ENCODE measurements at places on chromosomes 1 and 21.

- DNase-seq, result no peak
Measured at GRCh38 chr1:39788426-39788757, 273 bp downstream of the BMP8B start.

GRCh38 chr1:5776035-5776550 is 216.1 kb downstream of the NPHP4 start:
- DNase-seq, result no peak

- DNase-seq, result peak; percentile 58
Measured at GRCh38 chr1:32925403-32926162, 24.4 kb upstream of the TMEM54 start.

GRCh38 chr1:43651188-43651587 is 1.2 kb downstream of the KDM4A start:
- no peak for DNase-seq

DNA sequence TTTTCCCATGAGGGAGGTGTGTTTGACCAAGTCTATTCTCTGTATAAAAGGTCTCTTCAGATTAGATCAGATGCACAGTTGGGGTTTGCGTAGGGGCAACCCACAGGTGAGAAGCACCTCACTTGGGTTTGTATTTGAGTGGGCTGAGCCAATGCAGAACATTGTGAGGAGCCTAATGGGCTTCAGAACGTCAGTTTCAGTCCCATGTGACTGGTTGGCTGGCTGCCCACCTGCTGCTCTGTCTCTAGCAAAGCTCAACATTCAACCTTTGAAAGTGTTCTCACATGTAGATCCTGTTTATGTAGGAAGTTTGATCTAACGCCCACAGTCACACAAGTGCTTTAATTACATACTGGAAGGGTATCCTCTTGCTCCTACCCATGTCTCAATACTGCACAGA is 105.5 kb downstream of the FASLG start:
- no peak for DNase-seq

DNA sequence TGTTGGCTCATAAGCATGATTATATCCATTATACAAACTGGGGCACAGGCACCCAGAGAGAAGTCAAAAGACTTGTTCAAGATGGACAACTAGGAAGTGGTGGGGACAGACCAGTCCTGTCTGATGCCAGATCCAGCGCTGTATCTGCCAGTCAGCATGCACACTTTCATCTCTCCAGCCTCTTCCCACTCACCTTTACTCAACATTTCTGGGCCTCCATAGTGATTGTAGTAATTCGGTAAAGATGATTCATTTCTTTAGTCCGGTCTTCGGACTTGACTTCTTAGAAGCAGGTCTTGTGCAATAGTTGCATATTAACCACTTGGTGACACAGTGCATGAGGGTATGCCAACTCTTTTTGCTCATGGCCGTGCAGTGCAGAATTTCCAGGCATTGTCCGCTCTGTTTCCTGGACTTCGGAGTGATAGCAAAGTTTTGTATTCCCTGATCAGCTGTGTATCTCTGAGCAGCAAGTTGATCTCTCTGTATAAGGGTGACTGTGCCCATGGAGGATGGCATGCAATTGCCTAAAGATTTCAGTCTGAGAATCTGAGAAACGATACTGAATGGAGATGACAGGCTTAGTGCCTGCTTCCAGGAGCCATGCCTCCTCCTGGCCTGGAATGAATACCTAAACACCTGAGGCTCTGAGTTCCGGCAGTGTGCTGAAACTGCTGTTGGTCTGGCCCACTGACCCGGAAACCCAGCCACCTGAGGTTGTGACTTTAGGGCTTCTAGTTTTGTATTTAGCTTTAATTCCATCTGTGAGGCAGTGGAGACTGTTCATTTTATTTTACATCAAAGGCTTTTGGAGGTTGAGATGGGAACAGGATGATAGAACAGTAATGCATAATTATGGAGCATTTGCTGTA is 39.0 kb downstream of the GALNT2 start:
- no peak for DNase-seq

DNA sequence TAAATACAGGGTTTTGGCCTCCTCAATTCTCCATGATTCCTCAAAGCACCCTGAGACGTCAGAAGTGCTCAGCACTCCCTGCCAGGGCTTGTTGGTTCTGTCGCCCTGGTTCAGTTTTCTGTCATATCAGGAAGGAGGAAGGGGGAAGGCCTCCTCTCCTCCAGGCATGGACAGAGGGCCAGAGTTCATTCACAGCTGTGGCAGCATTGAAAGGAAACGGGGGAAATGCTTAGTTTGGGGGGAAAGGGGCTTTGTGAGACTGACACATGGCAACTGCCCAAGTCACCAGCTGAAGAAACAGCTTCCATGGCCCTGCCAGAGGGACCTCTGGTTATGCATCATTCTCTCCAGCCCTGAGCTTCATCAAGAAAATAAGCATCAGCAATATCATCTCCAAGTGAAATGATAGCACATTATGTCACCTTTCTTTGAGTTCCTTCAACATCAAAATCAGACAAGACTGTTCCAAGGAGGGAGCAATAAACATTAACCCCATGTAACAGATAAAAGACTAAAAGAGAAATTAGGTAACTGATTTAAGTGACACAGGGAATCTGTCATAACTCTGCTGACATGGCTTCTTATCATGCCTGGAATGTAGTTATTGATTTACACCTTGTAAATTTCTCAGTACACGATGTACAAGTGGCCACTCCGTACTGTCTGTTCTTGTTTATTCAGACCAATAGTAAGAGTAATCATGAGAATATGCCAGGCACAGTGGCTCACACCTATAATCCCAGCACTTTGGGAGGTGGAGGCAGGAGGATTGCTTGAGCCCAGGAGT is 103.2 kb upstream of the SLC25A33 start:
- no peak for DNase-seq

DNA sequence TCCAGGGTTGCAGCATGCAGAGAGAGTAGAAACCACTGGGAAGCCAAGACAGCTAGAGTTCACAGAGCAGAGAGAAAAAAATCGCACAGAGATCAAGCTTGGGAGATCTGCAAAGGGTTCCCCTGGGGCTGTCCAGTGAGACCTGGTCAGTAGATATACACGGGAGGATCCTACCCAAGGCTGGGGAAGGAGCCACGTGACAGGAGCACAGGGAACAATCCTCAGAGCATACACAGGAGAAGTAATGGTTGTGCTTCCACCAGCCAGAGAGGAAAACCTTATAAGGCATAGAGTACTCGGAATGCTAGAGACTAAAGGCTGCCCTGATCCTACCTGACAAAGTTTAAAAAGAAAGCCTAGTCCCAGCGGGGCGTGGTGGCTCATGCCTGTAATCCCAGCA is 53.9 kb downstream of the GABPA start:
- no peak for DNase-seq

GRCh38 chr1:23555270-23555985 is 3.9 kb downstream of the ID3 start:
- DNase-seq, result no peak

GRCh38 chr1:182111496-182111895 is 50.0 kb upstream of the ZNF648 start:
- peak; percentile 28 for DNase-seq

- DNase-seq, result no peak
Measured at GRCh38 chr1:150627826-150628410, 1.5 kb downstream of the ENSA start.

DNA sequence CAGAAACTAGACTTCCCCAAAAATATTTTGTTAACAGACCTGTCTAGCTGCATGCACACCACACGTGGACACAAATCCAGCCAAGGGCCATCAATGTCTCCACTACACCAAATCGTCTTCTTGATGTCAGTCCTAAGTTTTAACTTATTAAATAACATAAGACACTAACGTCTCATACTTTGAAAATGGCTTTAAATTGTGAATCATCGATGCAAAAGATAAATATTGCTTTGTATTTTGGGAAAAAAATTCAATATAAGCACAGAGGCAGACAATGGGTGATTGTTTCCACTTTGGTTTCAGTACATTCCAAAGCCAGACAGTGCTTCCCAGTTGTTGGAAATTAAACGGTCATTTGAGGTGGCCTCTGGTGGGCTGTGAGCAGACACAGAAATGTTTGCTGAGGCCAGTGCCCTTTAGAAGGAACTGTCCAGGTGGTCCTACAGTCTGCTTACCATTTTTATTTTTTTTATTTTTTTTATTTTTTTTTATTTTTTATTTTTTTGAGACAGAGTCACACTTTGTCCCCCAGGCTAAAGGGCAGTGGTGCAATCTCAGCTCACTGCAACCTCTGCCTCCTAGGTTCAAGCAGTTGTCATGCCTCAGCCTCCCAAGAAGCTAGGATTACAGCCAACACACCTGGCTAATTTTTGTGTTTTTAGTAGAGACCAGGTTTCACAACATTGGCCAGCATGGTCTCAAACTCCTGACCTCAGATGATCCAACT is 1.8 kb upstream of the KIAA2013 start:
- DNase-seq, result no peak

DNA sequence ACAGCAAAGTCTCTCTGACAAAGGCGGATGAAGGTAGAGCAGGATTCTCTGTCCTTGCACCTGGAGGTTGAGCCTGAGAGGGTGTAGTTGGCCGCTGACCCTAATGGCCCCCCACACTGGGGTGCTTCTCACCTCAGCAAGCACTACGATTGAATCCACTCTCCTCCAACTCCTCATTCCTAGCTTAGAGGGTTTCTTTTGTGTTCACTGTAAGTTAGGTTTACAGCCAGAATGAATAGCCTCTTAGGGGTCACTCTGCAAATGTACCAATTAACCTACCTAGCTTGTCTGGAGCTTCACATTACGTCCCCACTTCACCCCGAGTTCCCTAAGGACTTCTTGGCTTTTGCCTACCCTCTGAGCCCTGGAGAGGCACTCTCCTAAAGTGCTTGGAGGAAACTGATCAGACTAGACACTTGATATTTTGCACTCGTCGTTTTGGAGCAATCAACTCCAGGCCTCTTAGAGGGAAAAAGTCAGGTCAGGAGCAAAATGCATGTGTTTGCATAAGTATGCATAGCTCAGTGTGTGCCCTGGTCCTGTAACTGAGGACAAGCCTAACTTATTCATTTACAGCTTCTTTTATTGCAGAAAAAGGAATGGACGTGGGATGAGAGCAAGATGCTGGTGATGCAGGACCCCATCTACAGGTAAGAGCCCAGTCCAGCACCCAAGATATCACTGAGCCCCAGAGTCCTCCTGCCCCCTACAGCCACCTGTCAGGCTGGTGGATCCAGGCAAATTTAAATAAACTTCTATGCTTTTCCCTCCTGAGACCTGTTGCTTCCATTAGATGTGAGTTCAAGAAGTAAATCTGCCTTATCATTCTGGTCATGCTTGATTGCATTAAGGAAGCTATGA is 76.4 kb downstream of the SPATA46 start:
- peak; percentile 53 for DNase-seq

DNA sequence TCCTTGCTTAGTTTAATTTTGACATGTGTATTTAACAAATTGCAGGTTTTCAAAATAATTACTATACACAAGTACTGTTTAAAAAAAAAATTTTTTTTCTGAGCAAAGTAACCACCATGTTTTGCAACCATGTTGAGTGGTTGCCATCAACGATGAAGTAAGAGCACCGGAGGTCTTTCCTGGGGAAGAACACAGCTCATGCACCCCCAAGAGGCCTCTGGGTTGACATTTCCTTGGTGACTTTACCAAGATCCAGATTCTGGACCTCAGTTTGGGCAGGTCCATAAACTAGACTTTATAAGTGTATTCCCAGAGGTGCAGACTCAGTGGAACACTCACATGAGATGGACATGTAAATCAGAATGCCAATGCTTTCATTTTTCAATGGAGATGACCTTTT is 36.8 kb upstream of the RALGPS2 start:
- DNase-seq, result no peak

DNA sequence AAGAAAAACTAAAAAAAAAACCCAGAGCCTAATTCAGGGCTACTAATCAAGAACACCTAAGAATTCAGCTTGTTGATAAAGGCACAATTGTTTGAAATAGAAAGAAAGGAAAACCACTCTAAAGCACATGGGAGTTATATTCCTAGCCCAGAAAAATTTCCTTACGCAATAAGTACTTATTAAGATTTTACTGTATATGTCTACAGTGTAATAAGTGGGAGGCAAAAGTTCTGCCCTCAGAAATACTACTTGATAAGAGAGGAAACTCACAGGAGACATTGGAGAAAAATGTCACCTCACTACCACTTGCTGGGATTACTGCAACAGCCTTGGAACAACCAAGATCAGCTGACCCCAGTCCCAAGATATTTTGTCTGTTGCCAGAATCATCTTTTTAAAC is 66.1 kb downstream of the IARS2 start:
- DNase-seq, result no peak

GRCh38 chr1:233714631-233715217 is 100.8 kb downstream of the KCNK1 start:
- no peak for DNase-seq

DNA sequence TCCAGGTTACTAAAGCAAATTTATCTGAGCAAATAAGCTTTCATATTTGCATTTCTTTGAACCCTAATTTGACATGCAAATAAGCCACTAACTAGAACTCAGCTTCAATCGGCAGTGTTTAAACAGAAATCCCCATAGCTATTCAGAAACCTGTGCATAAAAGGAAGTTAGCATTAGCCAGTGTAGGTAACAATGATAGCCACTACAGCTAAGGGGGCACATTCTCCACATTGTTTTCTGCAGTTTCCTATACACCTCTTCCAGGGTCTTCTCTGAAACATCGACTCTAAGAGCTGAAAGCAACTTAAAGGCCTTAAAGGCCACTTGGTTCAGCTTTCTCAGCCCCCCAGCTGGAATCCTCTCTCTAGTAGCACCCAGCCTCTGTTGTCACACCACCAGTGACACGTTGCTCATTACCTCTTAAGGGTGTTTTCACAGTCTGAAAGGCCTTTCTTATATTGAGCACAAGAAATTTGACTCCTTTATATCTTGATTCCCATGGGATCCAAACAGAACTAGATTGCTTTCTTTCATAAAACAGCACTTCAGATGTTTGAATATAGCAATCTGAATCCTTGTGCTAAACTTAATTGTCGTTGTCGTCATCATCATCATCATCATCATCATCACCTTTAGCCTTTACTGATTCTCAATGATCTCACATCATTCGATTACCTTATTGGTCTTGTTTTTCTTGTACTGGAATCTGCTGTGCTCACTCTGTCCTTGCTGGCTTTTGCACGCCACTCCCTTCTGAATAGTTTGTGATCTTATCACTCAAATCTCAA is 93.9 kb upstream of the DAB1 start:
- DNase-seq, result no peak

GRCh38 chr21:35326677-35327076 is 277.6 kb upstream of the RUNX1 start:
- DNase-seq, result no peak

GRCh38 chr1:216178281-216178680 is 245.0 kb downstream of the USH2A start:
- no peak for DNase-seq

DNA sequence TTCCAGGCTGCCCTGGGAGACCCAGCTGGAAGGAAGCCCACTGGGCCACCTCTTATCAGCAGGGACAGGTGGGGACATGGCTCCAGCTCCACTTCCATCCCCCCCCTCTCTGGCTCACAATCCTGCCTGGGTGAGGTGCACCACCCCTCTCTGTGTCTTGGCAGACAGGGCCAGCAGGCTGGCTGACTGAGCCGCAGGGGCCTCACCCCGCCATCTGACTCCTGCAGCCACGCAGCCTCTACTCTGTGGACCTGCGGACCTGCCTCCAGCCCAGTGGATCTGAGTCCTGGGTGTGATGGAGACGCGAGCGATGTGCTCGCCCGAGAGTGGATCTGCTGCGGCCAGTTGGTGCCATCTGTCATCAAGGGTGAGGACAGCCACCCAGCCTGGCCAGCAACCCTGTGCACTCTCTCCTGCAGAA is 30.1 kb downstream of the RCC2 start:
- no peak for DNase-seq

GRCh38 chr1:209409780-209410179 is 173.7 kb upstream of the CAMK1G start:
- no peak for DNase-seq

- DNase-seq, result peak; percentile 47
Measured at GRCh38 chr1:198771563-198772153, 132.8 kb downstream of the PTPRC start.

- no peak for DNase-seq
Measured at GRCh38 chr1:30029677-30030076, 693.7 kb downstream of the MATN1 start.
